ENCODE measurements at places on chromosomes 5 and 9.

- no peak for DNase-seq
Measured at GRCh38 chr9:98226516-98226915, 28.9 kb downstream of the TBC1D2 start.

DNA sequence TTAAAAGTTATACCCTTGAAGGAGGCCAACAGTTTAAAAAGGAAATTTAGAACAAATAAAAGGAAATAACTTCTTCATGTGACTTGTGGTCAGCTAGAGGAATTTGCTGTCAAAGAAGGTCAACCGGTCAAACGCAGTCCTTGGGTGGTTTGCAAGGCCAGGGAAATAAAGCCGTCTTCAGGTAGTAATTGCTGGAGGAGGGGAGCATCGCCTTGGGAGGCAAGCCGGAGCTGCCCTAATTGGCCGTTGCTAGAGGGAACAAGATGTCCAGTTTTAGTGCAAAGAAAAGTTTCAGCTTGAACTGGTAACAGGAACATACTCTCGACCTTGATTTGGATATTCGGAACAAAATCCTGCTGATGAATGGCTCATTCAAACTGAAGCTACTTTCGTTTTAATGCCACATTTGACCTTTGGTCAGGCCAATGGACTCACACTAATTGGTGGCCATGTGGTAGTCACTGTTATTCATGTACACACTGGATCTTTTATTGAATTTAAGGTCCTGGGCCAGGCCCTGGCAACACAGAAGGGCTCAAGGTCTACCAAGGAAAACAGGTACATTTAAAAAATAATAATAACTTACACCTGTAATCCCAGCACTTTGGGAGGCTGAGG is 47.0 kb upstream of the MYO10 start:
- peak; percentile 59 for DNase-seq

GRCh38 chr9:108041551-108041950 is 552.0 kb upstream of the KLF4 start:
- no peak for DNase-seq

DNA sequence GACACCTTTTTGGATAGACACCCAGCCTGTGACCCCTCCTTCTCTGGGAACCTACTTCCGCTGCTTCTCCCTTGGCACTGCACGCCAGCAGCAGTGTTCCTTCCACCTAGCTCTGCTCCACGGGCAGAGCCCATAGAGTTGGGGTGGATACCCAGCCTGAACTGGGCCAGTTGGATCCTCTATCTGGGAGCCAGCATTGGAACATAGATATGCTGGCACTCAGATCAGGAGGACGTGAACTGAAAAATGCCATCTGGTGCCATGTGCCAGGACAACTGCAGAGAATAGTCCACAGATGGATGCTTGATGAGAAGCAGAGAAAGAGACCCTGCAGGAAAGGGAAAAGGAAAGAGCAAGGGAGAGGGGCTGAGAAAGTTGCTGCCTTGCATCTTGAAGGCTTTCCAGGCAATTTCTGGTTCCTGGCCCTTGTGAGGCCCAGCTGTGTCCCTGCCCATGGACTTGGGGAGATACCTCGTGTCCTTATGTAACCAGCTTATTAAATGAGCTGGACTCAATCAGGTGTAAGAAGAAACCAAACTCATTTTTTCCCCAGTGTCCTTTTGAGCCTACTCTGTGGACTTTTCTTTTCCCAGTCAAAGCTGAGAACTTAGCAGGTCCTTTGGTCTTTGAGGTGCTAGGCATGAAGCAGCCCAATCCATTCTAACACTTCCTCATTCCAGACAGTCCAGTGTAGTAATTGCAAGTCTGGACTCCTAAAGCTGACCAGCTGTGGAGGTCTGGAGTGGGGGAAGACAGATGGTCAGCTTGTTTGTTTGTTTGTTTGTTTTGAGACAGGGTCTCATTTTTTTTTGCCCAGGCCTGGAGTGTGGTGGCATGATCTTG is 39.1 kb downstream of the ANGPTL2 start:
- no peak for DNase-seq

DNA sequence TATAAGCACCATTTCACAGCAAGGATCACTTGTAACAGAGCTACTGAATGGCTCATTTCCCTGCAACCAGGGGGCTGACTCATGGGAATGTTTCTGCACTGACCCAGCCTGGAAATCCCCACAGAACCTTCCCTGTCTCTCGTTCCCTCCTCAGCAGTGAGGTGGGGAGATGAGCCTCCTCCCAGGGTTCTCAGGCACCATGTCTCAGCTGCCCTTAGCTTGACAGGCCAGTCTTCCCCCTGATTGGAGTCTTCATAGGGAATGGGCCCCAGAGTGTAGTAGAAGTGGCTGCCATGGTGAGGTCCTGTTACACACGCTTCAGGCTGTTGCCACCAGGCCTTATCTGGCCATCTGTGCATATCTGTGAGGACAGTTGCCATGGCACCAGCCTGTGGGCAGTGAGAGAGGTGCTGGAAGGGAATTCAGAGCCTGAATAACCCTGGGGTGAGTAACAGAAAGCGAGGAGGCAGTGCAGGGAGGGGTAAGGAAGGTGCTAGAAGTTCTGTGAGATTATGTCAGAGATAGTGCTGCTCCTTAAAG is 324.4 kb downstream of the ENC1 start:
- DNase-seq = peak; percentile 24

DNA sequence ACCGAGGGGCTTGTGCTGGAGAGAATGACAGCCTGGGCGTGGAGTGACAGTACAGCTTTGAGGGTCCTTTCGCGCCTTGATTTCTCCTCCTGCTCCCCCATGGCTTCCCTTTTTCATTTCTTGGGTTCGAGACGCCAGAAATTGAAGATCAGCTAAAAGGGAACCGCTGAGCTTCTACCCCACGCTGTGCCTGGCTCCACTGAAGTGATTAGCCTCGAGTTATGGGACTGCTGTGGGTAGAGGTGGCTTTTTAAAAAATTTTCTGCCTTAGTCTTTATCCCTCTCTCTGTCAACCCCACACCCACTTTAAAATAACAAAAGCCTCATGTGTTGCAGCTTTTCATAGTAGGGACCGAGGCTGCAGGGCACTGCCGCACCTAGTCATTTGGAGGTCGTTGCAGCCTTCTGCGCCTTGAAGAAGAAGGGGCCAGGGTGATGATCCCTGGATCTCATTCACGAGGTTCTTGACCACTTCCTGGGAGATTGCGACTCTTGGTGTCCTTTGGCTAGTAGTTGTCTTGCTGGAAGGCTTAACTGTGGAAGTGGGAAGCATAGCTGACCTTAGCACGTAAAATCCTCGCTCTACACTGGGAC is 603 bp downstream of the PPIP5K2 start:
- DNase-seq = peak; percentile 12

DNA sequence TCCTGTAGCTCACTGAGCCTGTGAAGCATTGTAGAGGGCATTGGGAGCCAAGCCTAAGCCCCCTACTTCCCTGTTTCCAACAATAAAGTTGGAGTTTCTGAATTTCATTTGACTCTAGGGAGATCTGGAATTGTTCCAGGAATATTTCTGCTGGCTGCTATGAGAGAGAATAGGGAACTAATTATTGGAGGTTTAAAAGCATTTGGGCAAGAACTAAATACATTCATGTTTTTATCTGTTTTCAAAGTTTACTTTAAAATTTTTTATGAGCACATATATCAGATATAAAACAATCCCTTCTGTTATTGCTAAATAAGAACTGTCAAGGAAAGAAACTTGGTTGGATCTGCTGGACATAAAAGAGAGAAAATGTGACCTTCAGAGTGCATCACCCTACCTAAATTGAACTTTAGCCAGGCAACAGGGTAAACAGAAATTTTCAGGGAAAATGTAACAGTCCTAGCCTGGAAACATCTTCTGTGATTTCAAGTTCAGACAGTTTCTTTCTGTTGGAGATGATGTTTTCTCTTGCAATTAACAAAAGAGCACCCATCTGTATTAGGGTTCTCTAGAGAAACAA is 19.3 kb upstream of the LECT2 start:
- no peak for DNase-seq

DNA sequence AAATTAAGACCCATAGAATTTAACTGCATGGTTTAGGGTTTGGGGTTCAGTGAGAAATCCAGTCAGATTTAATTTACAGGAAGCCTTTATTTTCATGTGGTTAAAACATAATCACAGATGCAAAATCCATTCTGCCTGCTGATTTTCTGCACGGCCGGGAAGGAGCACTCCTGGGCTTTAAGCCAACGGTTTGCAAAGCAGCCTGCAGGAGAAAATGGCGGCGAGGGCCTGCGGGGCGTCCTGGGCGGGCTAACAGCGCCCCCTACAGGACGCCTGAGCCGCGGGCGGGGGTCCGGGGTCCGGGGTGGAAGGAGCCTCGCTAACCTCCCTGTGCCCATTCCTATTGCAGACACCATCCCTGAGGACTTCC is 47.6 kb downstream of the THBS4 start:
- peak; percentile 67 for DNase-seq

DNA sequence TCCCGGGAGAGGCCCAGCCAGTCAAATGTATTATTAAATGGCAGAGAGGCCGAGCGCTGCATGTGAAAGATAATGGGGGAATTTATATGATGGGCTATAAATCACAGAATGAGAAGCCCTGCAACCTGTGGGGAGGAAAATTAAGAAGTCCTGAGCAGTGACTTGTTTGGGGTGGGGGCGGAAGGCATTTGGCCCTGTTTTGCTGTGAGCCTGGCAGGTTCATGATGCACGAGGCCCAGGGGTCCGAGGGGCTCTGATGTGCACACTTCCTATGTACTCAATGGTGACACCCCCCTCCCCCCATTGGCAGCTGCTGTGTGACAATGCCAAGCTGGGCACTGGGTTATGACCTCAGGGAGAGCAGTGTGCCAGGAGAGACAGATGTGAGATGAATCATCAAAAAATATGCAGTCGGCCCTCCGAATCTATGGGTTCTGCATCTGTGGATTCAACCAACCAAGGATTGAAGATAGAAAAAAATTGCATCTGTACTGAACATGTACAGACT is 13.7 kb upstream of the DAB2IP start:
- DNase-seq = no peak

- DNase-seq = peak; percentile 20
Measured at GRCh38 chr9:132114102-132114707, 34.5 kb upstream of the MED27 start.

GRCh38 chr9:2013743-2014475 is 1.2 kb upstream of the SMARCA2 start:
- DNase-seq = no peak

DNA sequence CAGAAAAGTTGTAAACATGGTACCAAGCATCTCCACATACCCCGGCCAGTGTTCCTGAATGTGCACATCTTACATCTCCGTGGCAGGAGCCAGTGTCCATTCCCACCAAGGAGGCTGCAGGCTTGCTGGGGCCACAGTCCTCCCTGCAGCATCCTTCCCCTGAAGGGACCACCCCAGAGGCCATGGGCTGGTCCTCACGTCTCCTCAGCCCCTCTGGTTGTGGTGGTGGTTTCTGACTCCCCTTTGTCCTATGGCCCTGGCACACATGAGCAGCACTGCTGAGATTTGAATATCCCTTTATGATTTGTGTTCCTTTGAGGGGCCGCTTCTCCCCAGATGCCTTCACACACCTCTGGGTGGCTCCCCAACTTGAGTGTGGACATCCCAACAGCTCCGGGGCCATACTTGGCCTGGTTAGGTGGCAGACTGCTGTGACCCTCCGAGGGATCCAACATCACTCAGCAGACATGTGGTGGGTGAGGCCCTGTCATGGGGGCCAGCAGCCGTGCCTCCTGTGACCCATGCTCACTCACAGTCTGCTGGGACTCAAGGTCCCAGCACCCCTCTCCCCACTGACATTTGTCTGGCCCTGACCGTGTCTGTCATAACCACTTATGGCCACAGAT is 14.3 kb downstream of the PHF2 start:
- DNase-seq = no peak

Data from dermis microvascular lymphatic vessel endothelial cell (primary cell).